WTC11 (cell line): ENCODE measurements at places on chromosomes 1 and 21. TPM values are rescaled to one million over a fixed set of nuclear protein-coding genes. Genes with fewer than 3 reads are reported as not detected.

DNA sequence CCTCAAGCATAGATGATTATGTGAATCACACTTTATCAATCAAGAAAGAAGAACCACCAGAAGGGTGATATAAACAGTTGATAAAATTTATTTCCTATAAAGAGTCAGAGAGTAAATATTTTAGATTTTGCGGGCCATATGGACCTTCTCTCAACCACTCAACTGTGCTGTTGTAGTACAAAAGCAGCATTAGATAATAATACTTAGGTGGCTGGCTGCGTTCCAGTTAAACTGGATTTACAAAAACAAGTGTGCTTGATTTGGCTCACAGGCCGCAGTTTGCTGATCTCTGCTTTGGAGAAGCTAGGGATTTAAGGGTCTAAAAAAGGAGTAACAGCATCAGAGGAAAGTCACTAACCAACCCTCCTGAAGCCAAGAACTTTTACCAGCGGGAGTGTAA is 1406.0 kb downstream of the KCNT2 start:
- DNase-seq, result no peak

- no peak for DNase-seq
Measured at GRCh38 chr1:12251442-12251841, 21.6 kb downstream of the VPS13D start.

DNA sequence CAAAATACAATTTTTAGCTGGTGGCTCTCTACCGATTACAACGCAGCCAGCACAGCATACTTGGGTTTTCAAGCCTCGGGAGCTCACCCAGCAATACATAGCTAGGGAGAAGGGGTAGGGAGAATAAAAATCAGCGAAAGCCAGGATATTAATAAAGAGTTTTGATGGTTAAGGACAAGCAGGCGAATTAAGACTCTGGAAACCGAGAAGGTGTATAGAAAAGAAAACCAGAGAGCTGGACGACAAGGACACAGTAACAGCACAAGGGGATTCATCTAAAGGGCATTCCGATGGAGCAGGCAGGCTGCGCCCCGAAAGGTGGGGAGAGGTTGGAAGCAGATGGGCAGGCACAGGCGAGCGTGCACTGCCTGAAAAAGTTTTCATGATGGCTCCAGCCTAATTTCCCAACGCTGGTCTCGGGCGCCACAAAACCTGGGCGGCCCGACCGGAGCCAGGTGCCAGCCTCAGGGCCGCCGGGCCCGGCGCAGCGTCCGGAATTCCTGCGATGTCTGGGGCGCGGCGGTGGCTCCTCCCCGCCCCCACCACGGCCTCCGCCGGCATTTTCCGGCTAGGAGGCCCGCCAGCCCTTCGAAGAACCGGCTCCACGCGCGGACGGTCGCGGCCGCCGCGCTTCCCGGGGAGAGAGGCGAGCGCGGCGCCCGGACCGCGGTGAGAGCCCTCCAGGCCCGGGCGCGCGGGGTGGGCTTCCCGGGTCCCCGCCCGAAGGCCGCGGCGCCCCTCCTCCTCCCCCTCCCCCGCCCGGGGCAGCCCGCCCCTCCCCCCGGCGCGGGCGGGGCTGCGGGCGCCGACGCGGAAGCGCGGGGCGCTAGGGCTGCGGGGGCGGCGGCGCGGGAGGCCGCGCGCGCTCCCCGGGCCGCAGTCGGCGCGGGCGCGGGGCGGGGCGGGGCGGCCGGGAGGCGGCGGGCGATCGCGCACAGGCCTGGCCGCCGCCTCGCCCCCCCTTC is 774 bp upstream of the DYRK1A start:
- DNase-seq, result peak; percentile 76

DNA sequence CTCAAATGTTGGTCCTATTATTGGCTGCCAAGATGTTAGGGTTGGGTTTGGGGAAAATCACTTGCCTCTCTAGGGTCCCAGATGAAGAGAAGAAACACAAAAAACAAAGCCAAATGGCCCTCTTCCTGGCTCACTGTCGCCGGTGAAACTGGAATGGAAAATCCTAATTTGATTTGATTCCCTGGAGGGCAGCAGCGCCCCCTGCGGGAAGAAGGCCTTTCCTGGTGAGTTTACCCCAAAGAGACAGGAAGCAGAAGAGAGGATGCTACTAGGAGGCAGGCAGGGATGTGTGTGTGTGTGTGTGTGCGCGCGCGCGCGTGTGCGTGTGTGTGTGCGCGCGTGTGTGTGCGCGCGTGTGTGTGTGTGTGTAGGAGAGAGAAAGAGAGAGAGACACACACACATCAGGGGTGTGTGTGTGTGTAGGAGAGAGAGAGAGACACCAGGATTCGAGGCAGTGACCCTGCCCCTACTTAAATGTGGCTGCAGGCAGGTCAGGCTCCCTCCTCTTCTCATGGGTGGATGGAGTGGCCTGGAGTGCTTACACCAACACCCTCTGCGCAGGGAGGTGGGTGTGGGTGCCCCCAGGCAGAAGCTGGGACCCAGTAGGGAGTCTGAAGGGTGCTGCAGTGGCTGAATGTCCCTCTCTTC is 3.1 kb upstream of the SELENON start:
- peak; percentile 95 for DNase-seq

DNA sequence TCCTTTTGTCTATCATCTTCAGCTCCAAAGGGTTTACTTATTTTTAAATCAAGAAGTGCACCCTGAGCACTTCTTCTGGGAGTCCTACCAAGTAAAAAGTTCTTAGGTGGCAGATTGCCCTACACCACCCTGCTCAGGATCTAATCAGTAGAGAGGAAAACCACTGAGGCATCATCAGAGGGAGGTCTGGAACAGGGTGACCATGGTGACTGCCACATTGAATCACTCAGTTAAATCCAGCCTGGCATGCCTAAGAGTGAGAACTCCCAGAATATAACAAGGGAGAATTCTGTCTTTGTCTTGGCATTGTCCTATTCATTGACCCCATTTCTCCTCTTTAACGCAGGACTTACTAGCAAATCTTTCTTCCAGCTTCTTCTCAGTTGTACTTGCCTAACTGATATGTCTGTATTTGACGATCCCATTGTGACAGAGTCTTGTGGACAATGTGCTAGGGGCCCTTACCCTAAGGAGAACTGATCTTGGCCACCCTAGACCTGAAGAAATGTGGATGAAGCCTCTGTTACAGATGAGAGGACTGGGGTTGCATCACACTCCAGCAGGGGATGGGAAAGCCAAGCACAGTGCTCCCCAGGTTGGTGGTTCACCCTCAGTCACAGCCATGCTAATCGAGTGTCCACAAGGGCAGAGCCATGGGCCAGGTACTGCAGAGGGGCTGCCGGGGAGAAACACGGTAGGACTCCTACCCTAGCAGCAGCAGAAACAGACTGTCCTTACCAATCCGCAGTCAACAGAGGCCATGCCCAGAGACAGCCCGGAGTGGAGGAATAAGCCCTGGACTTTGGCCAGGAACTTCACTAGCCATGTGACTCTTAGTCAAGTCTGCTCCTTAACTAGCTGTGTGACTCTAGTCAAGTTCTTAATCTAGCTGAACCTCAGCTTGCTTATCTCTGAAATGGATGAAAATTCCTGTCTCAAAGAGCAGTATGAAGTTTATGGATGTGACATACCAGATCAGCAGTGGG is 15.4 kb downstream of the PKP1 start:
- no peak for DNase-seq

- DNase-seq, result no peak
Measured at GRCh38 chr1:210980082-210980481, 153.9 kb downstream of the KCNH1 start.

DNA sequence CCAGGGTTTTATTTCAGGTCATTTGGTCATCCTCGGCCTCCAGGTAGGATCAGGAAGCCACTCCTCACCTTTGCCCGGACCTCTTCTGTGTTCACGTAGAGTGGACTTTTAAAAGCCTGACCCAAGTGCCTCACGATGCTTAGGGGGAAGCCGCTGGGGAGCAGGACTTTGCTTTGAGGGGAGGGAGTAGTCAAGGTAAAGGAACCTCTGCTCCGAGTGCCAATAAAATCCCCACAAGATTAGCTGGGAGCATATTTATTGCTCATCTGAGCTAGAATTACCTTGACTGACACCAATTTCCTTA is 603 bp upstream of the DHRS3 start:
- DNase-seq, result no peak

GRCh38 chr1:44250068-44250781 is 37.0 kb downstream of the DMAP1 start:
- DNase-seq, result no peak

C4BPA gene
- total RNA-seq, result 0.23 to 0.39 TPM (median 0.30 TPM) in 3 replicates

IL10 gene
- not detected in 3 replicates for total RNA-seq

GRCh38 chr1:182574156-182574555 is 14.9 kb downstream of the RNASEL start:
- no peak for DNase-seq

DNA sequence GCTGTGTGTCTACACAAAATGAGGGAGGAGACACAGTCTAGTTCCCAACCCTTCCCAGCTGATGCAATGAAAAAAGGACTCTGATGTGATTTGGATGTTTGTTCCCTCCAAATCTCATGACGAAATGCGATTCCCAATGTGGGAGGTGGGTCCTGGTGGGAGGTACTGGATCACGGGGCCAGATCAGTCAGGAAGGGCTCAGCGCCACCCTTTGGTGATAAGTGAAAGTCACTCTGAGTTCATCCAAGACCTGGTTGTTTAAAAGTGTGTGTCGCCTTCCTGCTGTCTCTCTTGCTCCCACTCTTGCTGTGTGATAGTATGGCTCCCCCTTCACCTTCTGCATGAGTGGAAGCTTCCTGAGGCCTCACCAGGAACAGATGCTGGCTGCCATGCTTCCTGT is 63.2 kb downstream of the GNG4 start:
- peak; percentile 52 for DNase-seq

VTCN1 gene
- 0.09 to 0.14 TPM in 2 of 3 replicates, not detected in the other for total RNA-seq

GRCh38 chr1:118944546-118944945 is 43.6 kb downstream of the TBX15 start:
- no peak for DNase-seq

DNA sequence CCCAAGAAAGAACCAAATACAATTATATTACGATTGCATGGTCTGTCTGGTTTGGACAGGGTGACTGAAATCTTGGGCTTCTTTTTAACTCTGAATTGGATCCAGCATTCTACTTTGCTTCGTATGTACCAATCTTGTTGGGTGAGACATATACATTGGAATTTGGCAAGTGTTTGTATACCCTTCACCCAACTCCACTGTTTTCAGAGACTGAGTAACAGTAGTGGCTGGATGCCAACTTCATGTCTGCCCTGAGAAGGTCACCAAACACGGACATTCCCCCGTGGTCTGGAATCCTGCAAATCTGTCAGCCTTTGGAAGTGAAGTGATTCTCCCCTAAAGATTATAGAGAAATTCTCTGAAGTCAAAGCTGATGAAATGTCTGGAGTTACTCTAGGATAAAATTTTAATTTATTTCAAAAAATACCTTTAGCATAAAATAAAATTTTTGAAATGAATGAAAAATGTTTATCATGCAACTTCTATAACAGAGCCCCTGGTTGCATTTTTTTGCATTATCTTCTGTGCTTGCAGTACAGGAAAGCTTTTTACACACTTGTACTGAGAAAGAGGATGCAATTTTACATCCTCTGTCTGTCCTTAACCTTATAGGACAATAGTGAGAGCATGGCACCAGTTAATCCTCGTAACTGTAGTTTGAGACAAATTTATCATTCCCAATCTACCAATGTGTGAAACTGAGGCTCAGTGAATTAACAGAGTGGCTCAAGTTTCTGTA is 201.8 kb downstream of the DISC1 start:
- DNase-seq, result no peak

IFI44 gene
- 0.15 TPM in 1 of 3 replicates, not detected in the others for total RNA-seq

HTR6 gene
- 0.71 to 1.2 TPM (median 0.90 TPM) in 3 replicates for total RNA-seq

GRCh38 chr1:87760155-87760554 is 431.5 kb downstream of the LMO4 start:
- no peak for DNase-seq

- DNase-seq, result no peak
Measured at GRCh38 chr1:14426854-14427253, 171.6 kb upstream of the KAZN start.

- DNase-seq, result no peak
Measured at GRCh38 chr1:163163881-163164582, 38.7 kb downstream of the RGS5 start.

GRCh38 chr1:244011271-244011670 is 39.8 kb upstream of the ZBTB18 start:
- no peak for DNase-seq

DNA sequence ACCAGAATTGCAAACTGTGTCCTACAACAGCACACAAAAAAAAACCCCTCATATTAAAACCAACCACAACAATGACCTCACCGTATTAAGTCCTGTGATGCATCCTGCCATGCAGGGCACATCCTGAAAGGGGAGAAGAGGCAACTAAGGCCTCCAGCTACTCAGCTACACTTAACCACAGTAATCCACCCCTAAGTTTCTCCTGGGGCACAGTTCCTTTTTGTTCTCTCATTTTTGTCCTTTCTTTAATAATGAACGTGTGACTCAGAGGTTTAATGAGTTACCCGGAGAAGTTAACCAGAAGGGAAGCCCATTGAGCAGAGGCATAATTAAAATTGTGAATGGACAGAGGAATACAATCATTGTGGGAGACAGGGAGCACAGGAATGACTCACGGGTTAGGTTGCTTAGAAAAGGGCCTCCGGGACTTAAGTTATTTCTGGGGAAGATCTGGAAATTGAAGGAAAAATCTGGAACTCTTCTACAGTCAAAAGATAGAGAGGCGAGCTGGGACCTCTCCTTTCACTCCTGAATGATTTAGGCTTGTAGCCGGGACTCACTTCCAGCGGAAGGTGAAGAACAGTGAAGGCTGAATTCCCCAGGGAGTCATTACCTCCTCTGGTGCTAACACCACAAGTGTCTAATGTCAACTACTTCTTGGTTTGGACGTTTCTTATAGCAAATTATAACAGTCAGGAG is 36.9 kb upstream of the HIVEP3 start:
- DNase-seq, result no peak

GRCh38 chr1:112794654-112795239 is 79.6 kb upstream of the PPM1J start:
- no peak for DNase-seq

GNAT2 gene
- 0.14 TPM in 1 of 3 replicates, not detected in the others for total RNA-seq

CREG1 gene
- 21.0 to 24.7 TPM (median 21.7 TPM) in 3 replicates for total RNA-seq

TRIM58 gene
- total RNA-seq, result 1.0 to 1.9 TPM (median 1.6 TPM) in 3 replicates

ADAMTS5 gene
- 0.57 to 1.6 TPM (median 0.64 TPM) in 3 replicates for total RNA-seq

- DNase-seq, result no peak
Measured at GRCh38 chr1:219374636-219375035, 201.0 kb downstream of the LYPLAL1 start.

GRCh38 chr1:26767714-26768113 is 20.0 kb upstream of the PIGV start:
- DNase-seq, result no peak

TRIM46 gene
- 20.3 to 22.1 TPM (median 21.4 TPM) in 3 replicates for total RNA-seq

DNA sequence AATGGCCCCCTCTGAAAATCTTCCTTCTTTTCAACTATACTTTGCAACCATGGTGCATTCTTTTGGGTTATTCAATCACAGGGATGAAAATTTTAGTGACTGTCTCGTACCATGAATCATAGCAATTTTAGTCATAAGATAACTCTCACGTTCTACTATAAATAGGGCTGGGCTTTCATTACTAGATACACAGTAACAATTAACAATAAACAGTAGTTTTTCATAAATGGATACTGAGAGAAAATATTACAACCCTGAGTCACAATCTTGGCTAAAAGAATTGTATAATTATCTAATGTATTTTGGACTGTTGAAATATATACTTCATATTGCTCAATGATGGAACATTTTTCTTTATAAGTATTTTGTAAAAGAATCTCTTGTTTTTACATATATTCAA is 96.1 kb downstream of the TEX35 start:
- DNase-seq, result no peak
